Stimulated activated CD8-positive, alpha-beta memory T cell treated with anti-CD3 and anti-CD28 coated beads, Interleukin-7, amount 100 ng/mL, for 24 hours (primary cell): ENCODE measurements at places on chromosomes 6 and 20.
A peak's percentile ranks its signal among the peaks of the same experiment; 100 is the strongest.

DNA sequence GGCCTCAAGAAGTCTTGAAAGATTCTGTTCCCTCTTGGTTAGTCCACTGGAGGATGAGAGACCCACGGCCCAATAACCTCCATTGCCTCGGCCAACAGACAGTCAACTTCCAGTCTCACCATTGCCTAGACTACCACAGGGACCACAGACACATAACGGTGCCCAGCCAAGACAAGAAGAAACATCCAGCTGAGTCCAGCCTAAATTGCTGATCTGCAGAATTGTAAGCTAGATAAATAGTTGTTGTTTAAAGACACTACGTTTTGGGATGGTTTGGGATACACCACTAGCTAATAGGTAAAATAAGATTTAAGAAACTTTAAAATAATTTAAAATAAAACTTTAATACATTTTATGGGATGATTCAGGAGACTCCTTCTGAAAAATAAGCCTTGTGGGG, 324.7 kb upstream of the JAG1 start:
- DNase-seq, result no peak

- no peak for DNase-seq
These were observed 153.1 kb downstream of the RCAN2 start for GRCh38 chr6:46338131-46338530.

GRCh38 chr6:127198549-127198948, 68.1 kb upstream of the RNF146 start:
- DNase-seq, result no peak

DNA sequence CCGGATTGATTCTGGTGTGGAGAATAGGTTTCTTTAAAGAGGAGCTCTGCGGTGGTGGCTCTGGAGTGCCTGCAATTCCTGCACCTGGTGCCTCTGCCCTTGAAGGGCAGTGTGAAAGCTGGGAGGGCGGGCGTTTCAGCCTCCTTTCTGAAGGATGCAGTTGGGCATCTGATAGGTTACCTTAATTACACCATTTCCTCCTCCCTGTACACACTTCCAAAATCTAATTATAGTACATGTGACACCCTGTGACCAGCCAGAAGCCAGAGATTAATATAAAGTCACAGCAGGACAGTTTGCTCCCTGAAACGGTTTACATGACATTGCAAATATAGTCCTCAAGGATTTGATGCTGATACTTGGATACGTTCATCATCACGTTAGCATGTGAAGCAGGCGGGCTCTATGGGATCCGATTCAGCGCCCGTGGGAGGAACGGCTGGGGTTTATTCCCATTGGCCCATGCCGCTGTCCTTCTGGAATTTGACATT, 548.2 kb downstream of the QKI start:
- no peak for DNase-seq

DNA sequence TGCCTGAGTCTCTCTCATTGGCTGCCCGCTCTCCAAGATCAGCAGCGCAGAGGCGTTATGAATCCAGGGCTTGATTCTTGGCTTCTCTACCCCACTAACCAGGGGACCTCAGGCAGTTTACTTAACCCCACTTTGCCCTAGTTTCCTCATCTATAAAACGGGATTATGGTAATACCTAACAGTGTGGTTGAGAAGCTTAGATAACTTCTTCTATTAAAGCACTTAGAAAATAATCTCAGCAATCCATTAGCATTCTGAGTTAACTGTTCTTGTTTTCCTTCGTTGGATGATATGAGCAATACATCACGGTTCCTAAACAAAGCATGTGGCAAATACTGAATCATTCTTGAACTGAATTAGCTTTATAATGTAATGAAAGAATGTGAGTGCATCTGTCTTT, 116.3 kb upstream of the FKBP1C start:
- DNase-seq, result no peak

- DNase-seq, result no peak
These were observed 84.1 kb upstream of the SIRPA start for GRCh38 chr20:1810926-1811620.

GRCh38 chr20:63314015-63314471, 21.1 kb downstream of the COL20A1 start:
- no peak for DNase-seq

DNA sequence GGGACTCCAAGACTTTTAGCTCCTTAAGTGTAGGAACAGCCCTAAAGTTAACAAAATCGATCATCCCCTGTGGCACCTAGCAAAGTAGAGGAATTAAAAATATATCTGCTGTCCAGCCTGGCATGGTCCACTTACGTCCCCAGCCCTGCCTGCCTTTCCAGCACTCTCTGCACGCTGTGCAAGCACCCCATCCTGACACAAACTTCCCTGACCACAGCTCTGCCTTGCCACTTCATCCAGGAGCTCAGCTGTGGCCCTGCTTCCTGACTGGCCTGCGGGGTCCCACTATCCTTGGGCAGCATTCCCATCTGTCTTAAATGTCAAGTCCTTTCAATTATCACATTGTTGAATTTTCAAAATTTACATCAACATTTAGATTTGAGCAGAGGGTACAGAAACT, 39.0 kb downstream of the BLOC1S5 start:
- no peak for DNase-seq

GRCh38 chr6:5053864-5054244, 31.3 kb upstream of the PPP1R3G start:
- no peak for DNase-seq

- no peak for DNase-seq
These were observed 72.3 kb downstream of the MACROD2 start for GRCh38 chr20:14067603-14068002.

GRCh38 chr6:144305985-144306384, 20.9 kb downstream of the UTRN start:
- DNase-seq, result no peak

- peak; percentile 38 for DNase-seq
These were observed 432 bp downstream of the HSPA1L start for GRCh38 chr6:31814677-31815024.

DNA sequence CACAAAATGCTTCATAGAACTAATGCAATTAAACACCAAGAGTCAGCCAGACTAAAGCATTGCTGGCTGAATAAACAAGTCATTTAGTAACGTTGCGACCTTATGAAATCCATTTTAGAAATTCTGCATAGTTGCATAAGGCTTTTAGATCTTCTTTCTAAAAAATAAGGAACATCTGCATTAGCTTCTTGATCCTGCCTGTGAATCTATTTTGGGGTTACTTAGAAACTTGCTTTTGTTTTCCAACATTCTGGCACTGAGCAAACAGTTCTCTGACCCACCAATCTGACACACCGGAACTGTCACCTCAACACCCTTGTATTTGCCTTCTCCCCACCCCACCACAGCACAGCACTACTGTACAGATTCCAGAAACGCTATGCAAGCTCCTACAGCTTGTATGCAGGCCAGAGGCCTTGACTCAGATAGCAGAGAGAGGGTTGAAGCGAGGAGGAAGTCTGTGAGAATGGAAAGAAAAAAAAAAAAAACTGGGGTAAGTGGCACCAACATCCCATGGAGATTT, 55.0 kb downstream of the KIF13A start:
- no peak for DNase-seq

GRCh38 chr20:62027116-62027515, 38.6 kb downstream of the TAF4 start:
- DNase-seq, result no peak

GRCh38 chr6:143126574-143126941, 65.9 kb downstream of the AIG1 start:
- DNase-seq, result no peak

DNA sequence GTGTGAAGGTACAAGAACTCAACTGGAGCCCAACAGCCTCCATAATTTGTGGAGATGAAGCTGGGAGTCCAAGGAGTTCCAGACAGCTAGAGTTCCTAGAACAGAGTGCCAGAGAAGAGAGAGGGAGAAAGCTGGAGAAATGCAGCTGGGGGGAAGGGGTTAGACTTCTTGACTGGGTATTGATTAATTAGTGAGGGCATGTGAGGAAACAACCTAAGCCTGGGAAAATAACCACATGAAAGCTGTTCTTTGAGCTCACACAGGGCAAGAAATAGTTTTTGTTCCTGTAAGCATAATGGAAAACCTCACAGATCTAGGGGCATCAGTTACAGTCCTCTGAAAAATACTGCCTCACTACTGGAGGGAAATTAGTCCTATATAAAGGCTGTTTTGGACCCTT, 230.5 kb upstream of the FKBP1C start:
- DNase-seq, result no peak

DNA sequence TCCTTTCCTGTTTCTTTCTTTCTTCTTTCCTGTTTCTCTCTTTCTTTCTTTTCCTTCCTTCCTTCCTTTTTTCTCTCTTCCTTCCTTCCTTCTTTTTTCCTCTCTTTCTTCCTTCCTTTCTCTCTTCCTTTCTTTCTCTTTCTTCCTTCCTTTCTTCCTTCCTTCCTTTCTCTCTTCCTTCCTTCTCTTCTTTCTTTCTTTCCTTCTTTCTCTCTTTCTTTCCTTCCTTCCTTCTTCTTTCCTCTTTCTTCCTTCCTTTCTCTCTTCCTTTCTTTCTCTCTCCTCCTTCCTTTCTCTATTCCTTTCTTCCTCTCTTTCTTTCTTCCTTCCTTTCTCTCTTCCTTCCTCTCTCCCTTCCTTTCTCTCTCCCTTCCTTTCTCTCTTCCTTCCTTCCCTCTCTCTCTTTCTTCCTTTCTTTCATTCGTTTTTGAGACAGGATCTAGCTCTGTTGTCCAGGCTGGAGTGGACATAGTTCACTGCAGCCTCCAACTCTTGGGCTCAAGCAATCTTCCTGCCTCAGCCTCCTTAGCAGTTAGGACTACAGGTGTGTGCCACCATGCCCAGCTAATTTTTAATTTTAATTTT, 170.8 kb upstream of the GMDS start:
- no peak for DNase-seq

DNA sequence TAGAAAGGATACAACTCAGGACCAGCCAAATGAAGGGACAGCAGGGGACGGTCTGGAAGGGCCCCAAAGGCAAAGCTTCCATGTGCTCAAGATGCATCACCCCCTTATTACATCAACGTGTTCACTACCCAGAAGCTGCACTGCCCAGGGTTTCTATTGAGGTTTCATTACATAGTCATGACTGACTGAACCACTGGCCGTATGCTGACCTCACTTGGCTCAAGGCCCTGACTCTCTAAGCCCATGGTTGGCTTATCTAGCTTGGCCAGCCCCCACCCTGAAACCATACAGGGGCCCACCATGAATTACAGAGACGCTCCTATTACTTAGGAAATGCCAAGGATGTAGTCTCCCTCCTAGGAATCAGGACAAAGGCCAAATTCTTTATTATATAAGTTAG, 179.4 kb downstream of the FOXC1 start:
- no peak for DNase-seq

GRCh38 chr6:43867246-43867645, 97.2 kb downstream of the VEGFA start:
- DNase-seq, result no peak

DNA sequence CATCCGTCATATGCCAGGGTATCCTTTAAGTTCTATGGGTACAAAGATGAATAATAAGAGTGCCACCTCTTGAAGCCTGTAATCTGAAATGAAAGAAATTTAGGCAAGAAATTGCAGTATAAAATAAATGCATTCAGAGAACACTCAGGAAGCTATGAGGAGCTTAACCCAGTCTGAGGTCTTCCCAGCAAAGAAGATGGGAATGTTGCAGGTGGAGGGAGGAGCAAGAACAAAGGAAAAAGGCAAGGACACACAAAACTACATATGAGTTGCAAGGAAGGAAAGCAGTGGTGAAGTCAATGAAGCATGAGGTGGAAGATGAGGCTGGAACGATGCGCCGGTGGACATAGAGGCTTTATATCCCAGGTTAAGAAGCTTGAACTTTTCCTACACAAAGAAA, 67.0 kb upstream of the DST start:
- DNase-seq, result no peak

- DNase-seq, result no peak
These were observed 6.9 kb downstream of the ENPP3 start for GRCh38 chr6:131643855-131644460.

GRCh38 chr6:15297895-15298590, 52.2 kb downstream of the JARID2 start:
- DNase-seq, result no peak

- no peak for DNase-seq
These were observed 312.7 kb upstream of the TBX18 start for GRCh38 chr6:85077098-85077497.

GRCh38 chr20:53769041-53769440, 175.4 kb upstream of the ZNF217 start:
- DNase-seq, result no peak

DNA sequence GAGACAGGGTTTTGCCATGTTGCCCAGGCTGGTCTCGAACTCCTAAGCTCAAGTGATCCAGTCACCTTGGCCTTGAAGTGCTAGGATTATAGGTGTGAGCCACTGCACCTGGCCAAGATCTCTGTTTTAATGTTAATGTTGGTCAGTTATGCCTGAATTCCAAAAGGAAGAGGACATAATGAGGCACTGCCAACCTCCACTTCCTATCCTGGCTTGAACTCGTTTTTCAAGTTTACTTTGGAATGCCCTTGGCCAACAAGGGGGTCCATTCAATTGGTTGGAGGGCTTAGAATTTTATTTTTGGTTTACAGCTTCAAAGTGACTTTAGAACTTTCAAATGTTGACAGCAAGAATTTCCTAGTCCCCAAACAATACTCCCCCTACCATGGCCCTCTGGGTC, 29.8 kb downstream of the DNAAF9 start:
- no peak for DNase-seq
